ENCODE measurements at places on chromosomes 1 and 21. TPM values are rescaled to one million over a fixed set of nuclear protein-coding genes. Genes with fewer than 3 reads are reported as not detected.

DNA sequence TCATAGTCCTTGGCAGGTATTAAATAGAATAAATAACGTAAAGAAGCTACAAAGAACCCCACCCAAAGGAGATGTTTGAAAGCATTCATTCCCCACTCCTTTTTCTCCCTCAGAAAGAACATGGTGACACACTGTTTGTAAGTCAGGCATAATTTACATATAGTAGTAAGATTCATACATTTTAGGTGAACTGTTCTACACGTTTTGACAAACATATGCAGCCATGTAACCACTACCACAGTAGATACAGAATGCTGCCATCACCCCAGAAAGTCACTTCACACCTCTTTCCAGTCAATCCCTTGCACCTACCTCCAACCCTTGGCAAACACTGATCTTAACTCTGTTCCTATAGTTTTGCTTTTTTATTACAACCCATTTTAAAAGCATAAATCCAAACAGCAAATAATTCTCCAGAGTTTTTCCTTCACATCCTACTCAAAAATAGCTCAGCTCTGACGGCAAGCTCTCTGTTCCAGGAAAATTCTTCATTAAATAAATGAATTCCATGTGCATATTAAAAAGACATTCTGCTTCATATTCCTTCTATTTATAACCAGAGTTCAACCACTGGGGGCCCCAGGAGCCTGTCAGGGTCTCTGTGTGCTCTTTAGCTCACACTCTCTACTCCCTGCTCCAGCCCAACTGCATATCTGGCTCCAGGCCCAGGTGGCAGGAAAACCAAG is 258.8 kb downstream of the PLPP3 start:
- DNase-seq, result no peak

Gene FAM151A
- not detected for total RNA-seq

Gene VSIG8
- not detected for total RNA-seq

DNA sequence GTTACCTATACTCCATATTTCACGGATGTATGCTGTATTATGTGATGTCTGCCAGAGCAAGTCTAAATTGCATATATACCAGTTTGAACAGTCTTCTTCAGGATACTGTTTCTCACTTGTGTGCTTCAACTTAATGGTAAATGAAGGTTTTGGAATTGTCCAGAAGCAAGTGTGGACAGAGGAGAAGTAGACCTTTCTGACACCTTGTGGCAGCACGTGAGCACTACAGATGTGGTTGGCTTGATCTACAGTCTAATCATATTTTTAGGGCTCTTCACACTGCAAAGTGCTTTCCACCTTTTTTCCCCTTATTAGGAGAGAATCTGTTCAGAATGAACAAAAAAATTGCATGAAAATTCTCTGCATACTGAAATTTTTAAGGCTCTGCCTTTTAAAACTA is 10.9 kb downstream of the MORC3 start:
- DNase-seq, result peak; percentile 68

Gene FAM78B
- total RNA-seq, result 0.38 TPM

Gene ASCL5
- not detected for total RNA-seq

GRCh38 chr1:53949023-53949990 is 3.2 kb downstream of the LRRC42 start:
- peak; percentile 27 for DNase-seq

GRCh38 chr1:28510970-28511440 is 5.2 kb downstream of the RCC1 start:
- no peak for DNase-seq

DNA sequence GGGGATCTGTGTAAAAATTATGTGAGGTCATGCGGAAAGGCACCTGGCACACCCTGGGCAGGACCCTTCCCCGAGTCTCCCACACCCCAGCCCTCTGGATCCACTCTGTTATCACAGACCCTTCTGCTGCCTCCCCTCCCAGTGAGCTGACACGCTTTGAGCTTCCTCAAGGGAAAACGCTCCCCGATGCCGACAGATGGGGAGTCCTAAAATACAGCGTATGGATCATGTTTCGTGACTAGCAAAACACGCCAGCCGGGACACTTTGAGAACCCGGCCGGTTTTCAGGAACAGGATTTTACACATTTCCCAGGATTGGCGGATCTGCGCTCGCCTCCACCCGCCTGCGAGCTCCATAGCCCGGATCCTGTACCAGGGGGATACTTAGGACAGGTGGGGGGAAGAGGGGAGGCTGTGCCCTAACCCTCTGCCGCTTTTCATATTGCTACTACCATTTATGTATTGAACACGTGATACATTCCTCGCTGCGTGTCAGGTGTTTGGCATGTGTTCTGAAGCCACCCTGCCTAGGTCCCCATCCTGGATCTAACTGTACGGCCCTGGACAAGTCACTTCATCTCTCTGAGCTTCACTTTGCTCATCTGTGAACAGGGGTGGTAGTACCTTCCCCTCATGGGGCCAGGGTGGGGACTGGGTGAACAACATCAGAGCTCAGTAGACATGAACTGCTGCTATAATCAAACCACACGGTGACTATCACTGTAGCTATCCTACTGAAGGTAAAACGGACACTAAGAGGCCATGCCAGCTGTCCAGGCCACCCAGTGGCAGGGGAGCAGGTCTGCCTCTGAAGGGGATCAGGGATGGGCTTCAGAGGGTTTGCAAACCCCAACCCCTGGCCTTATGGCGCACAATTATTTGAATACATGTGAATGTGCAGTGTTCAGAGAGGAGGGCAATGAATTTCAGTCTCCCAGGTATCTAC is 63.2 kb downstream of the SSBP3 start:
- DNase-seq, result no peak

DNA sequence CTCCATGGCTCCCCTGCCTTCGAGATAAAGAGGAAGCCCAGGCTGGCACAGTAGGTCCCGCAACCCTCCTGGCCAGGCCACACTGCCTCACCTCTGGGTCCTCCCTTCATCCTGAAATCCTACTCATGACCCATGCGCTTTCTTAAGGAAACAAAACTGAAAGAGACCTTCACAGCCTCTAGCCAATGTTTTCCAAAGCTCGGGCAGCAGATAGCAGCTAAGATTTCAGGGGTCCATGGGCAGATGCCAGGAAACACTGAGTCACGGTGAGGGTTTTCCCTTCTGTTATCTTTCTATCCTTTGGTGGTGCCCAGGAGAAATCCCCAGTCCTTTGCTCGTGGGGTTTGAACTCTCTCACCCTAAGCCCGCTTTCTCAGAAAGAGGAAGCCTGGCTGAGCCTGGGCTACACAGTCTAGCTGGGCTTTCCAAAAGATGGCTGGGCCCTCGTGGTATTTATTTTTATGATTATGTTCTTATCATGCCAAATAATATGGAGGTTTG is 26.6 kb downstream of the TTC39A start:
- DNase-seq, result peak; percentile 92

DNA sequence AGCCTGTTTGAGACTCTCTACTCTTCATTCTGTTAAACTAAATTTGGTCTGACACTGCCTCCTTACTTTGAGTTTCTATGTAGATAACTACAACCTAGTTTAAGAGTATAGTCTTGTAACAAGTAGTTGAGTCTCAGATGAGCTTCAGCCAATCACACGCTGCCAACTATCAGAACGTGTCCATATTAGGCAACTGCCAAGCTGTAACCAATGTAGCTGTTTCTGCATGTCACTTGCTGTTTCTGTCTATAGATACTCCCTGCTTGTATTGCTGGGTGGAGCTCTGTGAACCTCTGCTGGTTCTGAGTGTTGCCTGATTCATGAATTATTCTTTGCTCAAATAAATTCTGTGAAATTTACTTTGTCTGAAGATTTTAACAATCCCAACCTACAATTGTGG is 452.6 kb upstream of the NR5A2 start:
- no peak for DNase-seq

- no peak for DNase-seq
These were observed 56.1 kb downstream of the GABPA start for GRCh38 chr21:25790878-25791204.

Gene SH2D1B
- 0.13 TPM for total RNA-seq

Gene CDK18
- 0.39 TPM for total RNA-seq

- DNase-seq, result no peak
These were observed 312.1 kb upstream of the VAMP3 start for GRCh38 chr1:7458946-7459345.

GRCh38 chr1:35726450-35727433 is 8.1 kb upstream of the C1orf216 start:
- DNase-seq, result peak; percentile 32

DNA sequence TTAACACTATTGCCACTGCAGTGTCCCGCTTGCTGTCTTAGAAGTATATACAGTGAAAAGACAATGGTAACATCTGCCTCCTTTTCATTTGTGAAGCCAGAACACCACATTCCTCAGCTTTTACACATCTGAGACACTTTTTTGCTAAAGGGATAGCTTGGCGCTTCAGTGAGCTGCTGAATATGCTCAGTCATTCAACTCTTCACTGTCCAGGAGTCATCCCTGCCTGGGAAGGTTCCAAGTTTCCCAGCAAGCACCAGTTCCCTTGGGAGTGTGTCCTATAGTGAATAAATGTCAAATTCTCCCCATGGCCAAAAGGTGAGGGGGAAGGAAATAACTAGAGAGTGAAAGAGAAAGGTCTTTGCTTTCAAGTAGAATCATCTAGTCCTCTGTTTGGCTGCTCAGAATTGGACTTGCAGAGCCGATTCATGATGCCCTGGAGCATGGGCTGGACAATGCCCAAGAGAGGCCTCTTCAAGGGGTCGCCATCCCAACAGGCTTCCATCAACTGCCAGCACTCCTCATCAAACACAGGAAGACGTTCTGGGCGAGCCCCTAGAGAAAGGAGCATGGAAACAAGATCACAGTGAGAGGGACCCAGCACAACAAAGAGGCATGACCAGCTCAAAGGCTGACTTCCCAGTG is 25.5 kb upstream of the RBBP5 start:
- peak; percentile 13 for DNase-seq

GRCh38 chr1:25695090-25695770 is 78.6 kb downstream of the MAN1C1 start:
- peak; percentile 79 for DNase-seq

DNA sequence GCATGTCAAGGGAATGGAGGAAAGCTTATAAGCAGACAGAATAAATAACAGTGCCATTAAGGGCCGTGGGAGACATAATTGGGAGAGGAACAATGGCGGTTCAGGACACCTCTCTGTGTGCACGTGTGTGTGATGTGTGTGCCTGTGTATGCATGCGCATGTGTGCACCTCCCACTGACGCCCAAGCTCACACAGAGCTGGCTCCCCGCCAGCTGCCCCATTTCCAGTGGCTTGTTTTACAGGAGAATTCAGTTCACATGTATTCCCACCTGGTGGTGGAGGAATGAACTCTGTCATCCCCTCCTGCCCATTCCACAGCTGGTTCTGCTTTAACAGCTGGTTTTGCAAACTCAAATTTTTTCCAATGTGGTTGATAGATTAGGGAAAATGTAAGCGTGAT is 262.2 kb downstream of the AJAP1 start:
- no peak for DNase-seq

GRCh38 chr21:25939396-25939761 is 204.6 kb downstream of the GABPA start:
- DNase-seq, result no peak

DNA sequence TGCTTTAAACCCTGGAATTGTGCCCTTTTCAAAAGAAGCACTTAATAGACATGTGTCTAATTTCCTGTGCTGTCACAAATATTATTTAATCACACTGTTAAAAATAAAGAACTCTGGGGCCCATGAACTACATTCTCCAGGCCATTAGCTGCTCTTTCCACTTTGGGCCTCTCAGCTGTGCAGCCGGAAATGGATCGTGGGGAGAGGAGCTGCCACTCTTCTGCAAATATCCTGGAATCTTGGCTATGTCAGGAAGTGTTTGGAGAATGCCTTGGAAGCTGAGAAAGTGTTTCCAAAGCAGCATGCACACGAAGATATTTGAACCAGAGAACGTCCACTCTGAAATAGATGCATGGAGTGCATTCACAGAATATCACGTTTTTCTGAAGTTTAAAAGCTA is 27.5 kb upstream of the VPS26C start:
- DNase-seq, result no peak

Gene TPTE
- total RNA-seq, result not detected

Gene CELA3B
- not detected for total RNA-seq

GRCh38 chr1:174393885-174394284 is 53.9 kb upstream of the GPR52 start:
- DNase-seq, result no peak

- no peak for DNase-seq
These were observed 3.4 kb downstream of the ADGRB2 start for GRCh38 chr1:31760471-31761470.

DNA sequence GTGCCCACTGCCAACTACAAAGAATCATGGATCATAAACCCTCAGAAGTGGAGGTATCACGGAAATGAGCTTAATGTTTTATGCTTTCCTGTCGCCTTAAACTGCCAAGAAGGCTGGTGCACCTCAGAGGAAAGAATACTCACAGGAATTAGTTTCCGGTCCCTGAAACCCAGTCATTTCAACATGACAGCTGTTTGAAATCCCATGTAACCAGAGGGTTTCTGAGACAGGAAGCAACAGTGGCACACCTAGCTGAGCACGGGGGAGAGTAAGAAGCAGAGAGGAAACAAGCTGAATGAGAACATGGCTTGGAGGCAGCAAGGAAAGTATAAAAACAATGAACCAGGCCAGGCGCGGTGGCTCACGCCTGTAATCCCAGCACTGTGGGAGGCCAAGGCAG is 3.9 kb downstream of the JAK1 start:
- no peak for DNase-seq

DNA sequence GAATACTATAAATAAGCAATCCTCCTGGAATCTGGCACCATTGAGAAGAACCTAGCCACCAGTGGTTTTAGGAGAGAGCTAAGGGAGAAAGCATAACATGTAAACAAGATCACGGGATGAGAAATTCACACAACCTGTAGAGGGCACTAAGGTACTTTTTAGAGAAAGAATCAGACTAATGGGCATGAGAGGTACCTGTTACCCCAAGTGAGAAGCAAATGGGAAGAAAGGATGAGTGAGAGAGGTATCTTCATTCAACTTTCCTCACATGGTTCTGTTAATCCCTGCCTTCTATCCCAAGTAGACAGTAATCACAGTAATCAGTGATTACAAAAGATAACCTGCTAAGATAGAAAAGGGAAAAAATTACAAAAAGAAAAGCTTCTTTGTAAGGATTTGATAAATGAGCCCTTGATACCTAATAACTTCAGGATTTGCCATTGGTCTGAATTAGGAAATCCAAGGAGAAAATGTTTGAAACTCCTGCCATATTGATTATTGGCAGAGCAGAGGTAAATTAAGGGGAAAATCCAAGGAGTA is 251.1 kb upstream of the ADGRL2 start:
- DNase-seq, result peak; percentile 65

Gene EVA1B
- 71.5 TPM for total RNA-seq

Gene ZNF683
- total RNA-seq, result not detected

DNA sequence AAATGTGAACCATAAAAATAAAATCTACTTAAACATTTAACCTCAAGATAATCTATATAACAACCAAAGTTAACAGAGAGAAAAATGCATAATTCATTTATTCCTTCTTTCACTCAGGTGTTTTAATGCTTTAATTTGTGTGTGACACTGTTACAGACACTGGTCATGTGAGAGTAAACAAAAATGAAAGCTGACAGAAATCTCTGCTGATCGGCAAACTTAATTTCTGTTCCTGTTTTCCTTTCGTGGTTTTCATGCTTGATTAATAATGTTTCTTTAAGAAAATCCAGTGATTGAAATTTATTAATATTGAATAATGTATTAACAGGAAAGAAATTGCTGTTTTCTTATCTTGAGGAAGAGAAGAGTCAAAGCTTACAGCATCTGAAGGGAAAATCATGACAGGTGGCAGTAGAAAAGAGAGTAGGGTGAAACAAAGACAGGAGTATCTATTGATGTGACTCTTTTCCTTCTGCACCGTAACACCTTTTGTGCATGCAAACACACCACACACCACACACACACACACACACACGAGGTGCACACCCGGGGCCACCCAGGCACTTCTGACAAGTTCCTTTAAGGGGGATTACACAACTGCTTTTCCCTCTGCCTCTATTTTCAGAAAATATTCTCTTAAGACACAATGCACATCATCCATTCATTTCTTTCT is 1.6 kb downstream of the OR2AK2 start:
- no peak for DNase-seq

Gene E2F2
- 1.9 TPM for total RNA-seq

Gene TTC24
- total RNA-seq, result not detected
